T-cell (primary cell): ENCODE measurements at places on chromosomes 11 and 22. TPM values are rescaled to one million over a fixed set of nuclear protein-coding genes. Genes with fewer than 3 reads are reported as not detected.

CCDC87 gene
- 0.63 TPM for total RNA-seq

GNB1L gene
- total RNA-seq, result 13.1 TPM

ARHGAP8 gene
- 1.1 TPM for total RNA-seq

NAALAD2 gene
- total RNA-seq, result not detected

MRGPRX2 gene
- not detected for total RNA-seq

CTSW gene
- 71.3 TPM for total RNA-seq

ART1 gene
- not detected for total RNA-seq

DNA sequence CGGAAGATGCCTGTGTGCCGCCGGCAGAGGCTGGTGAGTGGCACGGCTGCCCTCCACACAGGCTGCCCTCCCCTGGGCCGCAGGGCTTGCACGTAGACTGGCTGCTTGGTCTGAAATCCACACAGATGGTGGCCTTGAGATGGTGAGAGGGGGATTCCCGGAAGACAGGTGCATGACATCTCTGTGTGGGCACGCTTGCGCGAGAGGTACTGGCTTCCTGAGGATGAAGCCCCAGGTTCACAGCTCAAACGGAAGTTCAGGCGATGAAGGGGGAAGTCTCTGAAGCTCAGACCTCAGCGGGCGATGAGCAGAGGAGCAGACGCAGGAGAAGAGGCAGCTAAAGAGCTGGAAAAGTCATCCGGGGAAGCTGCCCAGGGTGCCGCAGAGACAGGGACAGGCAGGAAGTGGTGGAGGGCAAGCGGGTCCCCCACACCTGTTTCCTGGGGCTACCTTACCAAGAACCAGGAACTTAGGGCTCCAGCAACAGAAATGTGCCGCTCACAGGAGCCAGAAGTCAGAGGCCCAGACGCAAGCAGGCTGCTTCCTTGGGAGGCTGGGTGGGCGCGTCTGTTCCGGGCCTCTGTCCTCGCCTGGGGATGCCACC, 7.2 kb downstream of the CRELD2 start:
- H3K4me3 ChIP-seq, result peak overlapping the region; percentile 10
- peaks cover 22% of the 10 kb centered on the region for H3K4me1 ChIP-seq
- peaks cover 10% of the 10 kb centered on the region for H3K36me3 ChIP-seq
- peak; percentile 80 for DNase-seq

DNA sequence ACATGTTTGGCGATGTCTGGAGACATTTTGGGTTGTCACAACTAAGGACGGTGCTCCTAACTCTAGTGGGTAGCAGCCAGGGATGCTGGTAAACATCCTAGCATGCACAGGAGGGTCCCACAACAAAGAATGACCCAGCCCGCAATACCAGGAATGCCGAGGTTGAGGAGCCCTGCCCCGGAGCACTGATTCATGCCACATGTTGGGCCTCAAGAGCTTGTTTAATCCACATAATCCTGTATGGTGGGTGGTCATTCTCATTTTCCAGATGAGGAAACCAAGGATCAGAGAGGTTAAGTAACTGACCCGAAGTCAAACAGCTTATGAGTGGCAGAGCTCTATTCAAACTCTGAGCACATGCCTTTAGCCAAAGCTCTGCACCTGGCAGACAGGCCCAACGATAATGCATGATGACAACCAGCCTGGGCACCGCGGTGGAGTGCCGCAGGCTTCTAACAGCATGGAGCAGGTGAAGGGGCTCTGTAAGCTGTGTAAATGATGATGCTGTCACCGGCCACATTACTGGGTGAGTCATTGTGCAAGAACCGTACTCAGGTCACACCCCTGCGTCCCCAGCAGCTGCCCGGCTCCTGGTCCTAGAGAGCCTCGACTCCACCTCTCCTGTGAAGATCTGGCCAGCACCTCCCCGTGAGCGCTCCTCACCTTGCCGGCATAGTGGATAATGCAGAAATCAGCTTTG, 58.6 kb downstream of the APOL1 start:
- no peak overlapping the region for H3K27ac ChIP-seq
- H3K4me1 ChIP-seq, result no peaks in the 10 kb centered on the region
- no peak overlapping the region for H3K4me3 ChIP-seq
- peaks cover 41% of the 10 kb centered on the region for H3K36me3 ChIP-seq
- H3K27me3 ChIP-seq, result no peaks in the 10 kb centered on the region

DNA sequence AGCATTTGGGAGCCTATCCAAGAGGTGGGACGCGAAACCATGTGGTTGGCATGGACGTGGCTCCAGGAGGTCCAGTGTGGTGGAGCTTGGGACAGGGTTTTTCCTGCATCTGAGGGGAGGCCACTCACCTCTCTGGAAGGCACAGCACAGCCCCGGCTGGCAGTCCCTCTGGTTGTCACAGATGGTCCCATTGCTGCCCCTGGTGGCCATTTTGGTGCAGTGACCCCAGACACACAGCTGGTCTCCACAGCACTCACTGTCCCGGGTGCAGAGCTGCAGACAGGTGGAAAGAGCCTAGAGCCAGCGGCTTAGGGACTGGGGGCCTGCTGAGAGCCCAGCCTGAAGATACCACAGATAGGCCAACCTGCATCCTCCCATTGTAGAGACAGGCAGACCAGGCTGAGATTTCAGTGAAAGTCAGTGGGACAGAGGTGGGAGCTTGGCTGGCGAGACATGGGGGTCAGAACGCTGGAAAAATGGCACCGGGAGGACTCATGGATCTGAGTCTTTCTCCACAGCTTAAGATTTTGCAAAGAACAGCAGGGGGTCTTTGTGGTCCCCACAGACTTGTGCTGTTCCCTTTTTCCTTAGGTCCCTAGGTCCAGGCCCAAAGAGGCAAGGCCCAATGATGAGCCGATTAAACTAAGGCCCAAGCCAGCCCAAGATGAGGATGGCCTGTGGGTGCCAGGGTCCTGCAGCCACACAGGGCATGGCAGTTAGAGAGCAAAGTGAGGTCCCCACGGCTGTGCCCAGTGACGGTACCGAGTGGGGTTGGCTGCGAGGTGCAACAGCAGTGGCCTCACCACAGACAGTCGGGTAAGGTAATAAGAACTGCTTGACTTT, 41.4 kb downstream of the DKK3 start:
- no peaks in the 10 kb centered on the region for H3K4me1 ChIP-seq
- DNase-seq, result peak; percentile 70
- H3K27me3 ChIP-seq, result peaks cover 21% of the 10 kb centered on the region
- H3K4me3 ChIP-seq, result no peak overlapping the region
- no peaks in the 10 kb centered on the region for H3K36me3 ChIP-seq

GRCh38 chr11:86460461-86461385, 86.0 kb downstream of the CCDC81 start:
- peaks cover 7% of the 10 kb centered on the region for H3K4me1 ChIP-seq
- H3K27me3 ChIP-seq, result no peaks in the 10 kb centered on the region
- H3K36me3 ChIP-seq, result no peaks in the 10 kb centered on the region
- H3K4me3 ChIP-seq, result no peak overlapping the region
- H3K27ac ChIP-seq, result no peak overlapping the region

- H3K4me1 ChIP-seq, result no peaks in the 10 kb centered on the region
- no peak overlapping the region for H3K27ac ChIP-seq
- DNase-seq, result no peak
- H3K36me3 ChIP-seq, result no peaks in the 10 kb centered on the region
- H3K27me3 ChIP-seq, result peaks cover 35% of the 10 kb centered on the region
Observed at GRCh38 chr22:35380013-35380412, 883 bp upstream of the HMOX1 start.

DNA sequence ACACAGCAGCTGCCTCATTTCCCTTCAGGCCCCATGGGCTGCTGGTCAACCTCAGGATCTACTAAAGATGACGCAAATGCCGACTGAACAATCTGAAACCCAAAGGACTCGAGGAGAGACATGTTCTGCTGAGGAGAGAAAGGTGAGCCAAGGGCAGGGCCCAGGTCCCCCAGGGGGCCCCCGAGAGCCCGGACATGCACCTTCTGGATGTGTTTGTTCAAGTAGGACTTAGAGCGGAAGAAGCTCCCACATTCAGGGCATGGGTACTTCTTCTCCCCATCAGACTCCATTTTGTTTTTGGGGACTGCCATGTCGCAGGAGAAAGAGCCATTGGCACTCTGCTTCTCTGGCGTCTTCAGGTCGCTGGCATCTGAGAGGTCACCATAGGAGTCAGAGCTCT, 19.3 kb downstream of the PATZ1 start:
- DNase-seq, result no peak
- no peaks in the 10 kb centered on the region for H3K4me1 ChIP-seq
- H3K27ac ChIP-seq, result no peak overlapping the region

- H3K36me3 ChIP-seq, result no peaks in the 10 kb centered on the region
- peaks cover 3% of the 10 kb centered on the region for H3K27me3 ChIP-seq
- H3K27ac ChIP-seq, result no peak overlapping the region
Observed at GRCh38 chr22:30210235-30210909, 36.2 kb downstream of the LIF start.

DNA sequence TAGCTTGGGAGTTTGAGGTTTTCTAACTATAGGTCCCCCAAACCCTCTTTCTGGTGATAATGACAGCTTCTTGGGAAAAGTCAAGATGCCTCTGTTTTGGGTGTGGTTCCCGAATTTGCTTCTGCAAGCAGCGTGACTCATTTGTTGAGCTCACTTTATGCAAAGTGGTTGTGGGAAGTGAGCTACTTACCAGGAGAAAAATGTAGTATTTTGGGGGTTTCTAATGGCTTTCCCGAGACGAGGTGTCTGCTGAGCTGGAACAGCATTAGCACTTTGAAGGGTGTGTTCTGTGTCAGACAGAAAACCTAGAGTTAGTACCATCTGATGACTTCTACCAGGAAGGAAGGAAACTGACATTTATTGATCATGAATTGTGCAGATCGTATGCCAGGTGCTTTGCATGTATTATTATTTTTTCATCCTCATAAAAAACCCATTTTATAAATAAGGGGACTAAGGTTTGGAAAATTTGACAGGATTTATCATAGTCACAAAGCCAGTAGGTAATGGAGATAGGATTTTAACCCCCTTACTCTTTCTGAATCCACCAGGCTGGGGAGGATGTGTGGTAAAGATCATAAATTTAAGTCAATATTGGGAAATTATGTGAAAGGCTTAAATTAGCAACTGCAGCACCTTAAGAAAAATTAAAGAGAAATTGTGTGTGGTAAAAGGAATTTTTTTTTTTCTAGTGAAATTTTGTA, 108.8 kb upstream of the CD44 start:
- no peaks in the 10 kb centered on the region for H3K27me3 ChIP-seq
- peaks cover 15% of the 10 kb centered on the region for H3K4me1 ChIP-seq
- no peak overlapping the region for H3K4me3 ChIP-seq
- DNase-seq, result no peak
- H3K36me3 ChIP-seq, result no peaks in the 10 kb centered on the region

- DNase-seq, result no peak
- H3K36me3 ChIP-seq, result peaks cover 5% of the 10 kb centered on the region
- no peaks in the 10 kb centered on the region for H3K27me3 ChIP-seq
- H3K27ac ChIP-seq, result no peak overlapping the region
Observed at GRCh38 chr11:75313513-75314272, 37.8 kb downstream of the ARRB1 start.

GRCh38 chr11:119447664-119448242, 24.8 kb upstream of the THY1 start:
- no peak overlapping the region for H3K27ac ChIP-seq
- no peaks in the 10 kb centered on the region for H3K4me1 ChIP-seq
- no peaks in the 10 kb centered on the region for H3K36me3 ChIP-seq
- no peak for DNase-seq
- H3K27me3 ChIP-seq, result peaks cover 16% of the 10 kb centered on the region
- H3K4me3 ChIP-seq, result no peak overlapping the region
